ENCODE measurements at places on chromosomes 5 and 9. TPM values are rescaled to one million over a fixed set of nuclear protein-coding genes. Genes with fewer than 3 reads are reported as not detected.

CD274 gene
- total RNA-seq = 0.79 TPM

PHF24 gene
- total RNA-seq = 0.19 TPM

SPACA9 gene
- total RNA-seq = 2.3 TPM

ERMP1 gene
- total RNA-seq = 7.8 TPM

IL3 gene
- total RNA-seq = not detected

LRRC26 gene
- total RNA-seq = 0.90 TPM

ST8SIA4 gene
- 5.7 TPM for total RNA-seq

KIAA0825 gene
- total RNA-seq = 2.6 TPM

SH2D3C gene
- 2.8 TPM for total RNA-seq

PGM5 gene
- total RNA-seq = 4.2 TPM

MLANA gene
- not detected for total RNA-seq

GABRA1 gene
- not detected for total RNA-seq

TNIP1 gene
- total RNA-seq = 70.1 TPM

MEIKIN gene
- total RNA-seq = not detected

PCSK1 gene
- 4.8 TPM for total RNA-seq

IFNE gene
- total RNA-seq = not detected

KCTD16 gene
- 4.3 TPM for total RNA-seq

EIF4E1B gene
- total RNA-seq = not detected

NEURL1B gene
- 7.8 TPM for total RNA-seq

FAM240B gene
- total RNA-seq = not detected

IL13 gene
- total RNA-seq = not detected

NEUROG1 gene
- not detected for total RNA-seq

CBY3 gene
- not detected for total RNA-seq

PAEP gene
- total RNA-seq = not detected

SURF2 gene
- 11.2 TPM for total RNA-seq

POLE3 gene
- total RNA-seq = 12.3 TPM

MOB3B gene
- total RNA-seq = 5.6 TPM

ARHGEF28 gene
- 27.5 TPM for total RNA-seq

PCDHA3 gene
- total RNA-seq = 0.47 TPM

CORO2A gene
- total RNA-seq = 0.20 TPM

SLC12A2 gene
- 13.9 TPM for total RNA-seq

LCN15 gene
- total RNA-seq = not detected

PCDHB16 gene
- total RNA-seq = 2.2 TPM

GAS1 gene
- total RNA-seq = 7.7 TPM

Data from pancreas (tissue), 10 donors.